Calu3 (cell line): ENCODE measurements at places on chromosomes 6 and 20.

GRCh38 chr6:75501756-75502155 is 8.2 kb upstream of the FILIP1 start:
- H3K27me3 ChIP-seq, result no peaks in the 10 kb centered on the region
- H3K27ac ChIP-seq, result no peak overlapping the region
- H3K4me3 ChIP-seq, result no peak overlapping the region
- peaks cover 7% of the 10 kb centered on the region for H3K4me1 ChIP-seq
- no peaks in the 10 kb centered on the region for H3K36me3 ChIP-seq
- DNase-seq, result no peak

DNA sequence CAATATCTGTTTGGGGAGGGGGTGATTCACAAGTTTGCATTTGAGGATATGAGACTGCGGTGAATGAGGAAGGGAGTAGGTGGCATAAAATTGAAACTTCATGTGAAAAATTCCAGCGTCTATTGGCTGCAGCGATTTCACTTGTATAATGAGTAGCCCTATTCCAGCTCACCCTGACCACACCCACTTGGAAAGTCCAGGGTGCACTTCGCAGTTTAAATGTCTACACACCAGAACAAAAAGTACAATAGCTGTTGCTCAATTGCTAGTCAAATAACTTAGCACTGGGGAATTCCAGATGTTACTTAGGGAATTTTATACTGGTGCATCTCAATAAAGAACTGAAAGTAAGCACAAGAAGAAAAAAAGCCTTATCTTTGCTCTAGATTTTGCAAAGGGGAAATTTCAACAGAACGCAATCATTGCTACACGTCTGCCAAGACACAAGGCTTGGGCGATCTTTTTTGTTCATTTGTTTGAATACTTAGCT is 6.3 kb downstream of the TNFAIP3 start:
- H3K36me3 ChIP-seq, result peaks cover 20% of the 10 kb centered on the region
- DNase-seq, result peak; percentile 63
- no peaks in the 10 kb centered on the region for H3K27me3 ChIP-seq
- H3K4me1 ChIP-seq, result peaks cover 36% of the 10 kb centered on the region
- H3K4me3 ChIP-seq, result peak overlapping the region; percentile 48

DNA sequence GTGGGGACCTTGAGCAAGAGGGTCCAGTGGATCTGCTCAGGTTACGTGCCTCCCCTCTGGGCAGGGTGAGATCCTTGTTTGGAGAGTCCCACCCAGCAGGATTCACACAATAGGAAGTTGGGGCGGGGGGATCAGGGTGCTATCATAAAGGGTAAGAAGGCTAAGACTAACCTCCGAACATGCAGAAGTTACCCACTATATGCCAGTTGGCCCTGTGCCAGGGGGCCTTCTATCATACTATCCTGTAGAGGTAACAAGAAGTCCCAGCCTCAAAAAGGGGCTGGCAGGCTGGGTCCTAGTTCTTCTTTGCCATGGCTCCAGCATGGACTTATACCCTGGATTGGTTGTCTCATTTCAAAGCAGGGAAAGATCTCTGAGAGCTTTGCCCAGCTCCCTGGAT is 94.1 kb downstream of the CDH26 start:
- peaks cover 58% of the 10 kb centered on the region for H3K27me3 ChIP-seq
- H3K36me3 ChIP-seq, result no peaks in the 10 kb centered on the region
- no peak overlapping the region for H3K4me3 ChIP-seq
- H3K4me1 ChIP-seq, result peaks cover 11% of the 10 kb centered on the region

DNA sequence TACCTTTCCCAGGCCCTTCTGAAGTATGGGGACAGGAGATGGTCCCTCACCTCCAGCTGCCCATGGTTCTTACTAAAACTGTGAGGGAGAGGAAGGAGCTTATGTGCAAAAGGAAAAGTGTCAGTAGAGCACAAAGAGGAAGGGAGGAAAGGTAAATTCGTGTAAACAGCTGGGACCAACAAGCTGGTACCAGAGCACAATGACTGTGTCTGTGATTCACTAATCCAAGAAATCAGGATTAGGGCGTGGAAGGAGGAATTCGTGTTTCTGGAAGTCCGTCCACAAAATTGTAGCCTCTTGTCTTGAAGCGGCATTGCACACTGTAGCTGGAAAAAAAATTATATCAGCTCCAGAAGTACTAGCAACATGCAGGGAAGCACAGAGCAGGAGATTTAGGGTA is 129.0 kb upstream of the RREB1 start:
- no peaks in the 10 kb centered on the region for H3K27me3 ChIP-seq
- peaks cover 11% of the 10 kb centered on the region for H3K4me1 ChIP-seq
- no peak overlapping the region for H3K27ac ChIP-seq
- H3K4me3 ChIP-seq, result no peak overlapping the region
- no peak for DNase-seq

- no peak overlapping the region for H3K27ac ChIP-seq
- H3K4me1 ChIP-seq, result no peaks in the 10 kb centered on the region
- H3K36me3 ChIP-seq, result no peaks in the 10 kb centered on the region
- no peaks in the 10 kb centered on the region for H3K27me3 ChIP-seq
- no peak overlapping the region for H3K4me3 ChIP-seq
Measured at GRCh38 chr6:36641543-36641942, 37.0 kb upstream of the CDKN1A start.
